ENCODE measurements at places on chromosomes 12 and 14.

GRCh38 chr12:19130224-19131024, 891 bp downstream of the PLEKHA5 start:
- peak; percentile 29 for DNase-seq

GRCh38 chr12:112148031-112148513, 22.7 kb downstream of the TRAFD1 start:
- peak; percentile 59 for DNase-seq

GRCh38 chr12:101001669-101002068, 207.1 kb downstream of the ANO4 start:
- DNase-seq = no peak

DNA sequence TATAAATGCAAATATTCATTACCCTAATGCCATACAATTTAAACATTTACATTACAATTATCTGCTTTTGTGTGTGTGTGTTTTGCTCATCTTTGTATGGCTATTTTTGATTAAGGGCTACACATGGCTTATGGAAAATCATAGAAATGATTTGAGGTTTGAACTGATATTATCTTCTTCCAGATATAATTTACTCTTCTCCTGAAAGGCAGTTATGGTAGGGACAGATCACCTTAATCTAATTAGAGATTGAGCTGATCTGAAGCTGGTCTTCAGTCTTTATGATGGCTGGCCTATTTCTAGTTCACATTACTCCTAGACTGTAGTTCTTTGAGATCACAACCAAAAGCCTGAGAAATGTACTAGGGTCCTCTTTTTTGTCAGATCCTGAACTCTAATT, 15.6 kb downstream of the ABHD12B start:
- DNase-seq = no peak

DNA sequence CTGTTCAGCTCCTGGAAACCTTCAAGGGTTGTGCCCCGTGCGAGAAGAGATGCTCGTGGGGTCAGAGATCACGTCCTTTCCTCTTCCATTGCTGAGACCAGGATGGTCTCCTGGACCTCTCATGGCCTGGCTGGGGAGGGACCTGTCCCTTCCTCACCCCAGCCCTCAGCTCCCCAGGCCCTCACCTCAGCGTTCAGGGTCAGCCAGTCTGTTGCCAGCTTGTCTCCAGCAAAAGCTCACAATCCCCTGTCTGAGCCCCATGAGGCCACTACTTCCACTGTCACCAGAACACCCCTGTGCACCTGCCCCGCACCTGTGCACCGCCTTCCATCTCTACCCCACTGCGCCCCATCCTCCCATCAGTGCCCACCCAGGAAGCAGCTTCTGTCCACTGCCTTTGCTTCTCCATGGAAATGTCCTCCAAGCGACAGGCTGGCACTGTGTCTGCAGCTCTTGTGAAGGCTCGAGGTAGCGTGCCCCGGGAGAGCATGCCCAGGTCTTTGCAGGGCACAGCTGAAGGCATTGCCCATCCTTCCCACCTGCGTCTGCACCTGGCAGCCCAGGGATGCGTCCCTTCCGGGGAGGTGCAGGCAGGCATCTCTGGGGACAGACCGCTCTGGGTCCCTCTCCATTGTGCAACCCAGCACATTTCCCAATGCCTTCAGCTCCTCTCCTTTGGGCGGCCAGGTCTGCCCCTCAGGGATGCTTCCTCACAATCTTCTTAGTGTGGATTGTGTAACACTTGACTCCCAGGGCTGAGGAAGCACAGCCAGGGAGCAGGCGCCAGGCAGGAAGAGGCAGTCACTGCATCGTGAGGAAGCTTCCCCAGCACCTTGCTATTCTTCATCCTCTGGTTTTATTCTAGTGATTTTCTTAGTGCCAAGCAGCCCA, 179.6 kb downstream of the ADGRD1 start:
- no peak for DNase-seq

- no peak for DNase-seq
These were observed 10.7 kb downstream of the APOLD1 start for GRCh38 chr12:12796171-12796570.

DNA sequence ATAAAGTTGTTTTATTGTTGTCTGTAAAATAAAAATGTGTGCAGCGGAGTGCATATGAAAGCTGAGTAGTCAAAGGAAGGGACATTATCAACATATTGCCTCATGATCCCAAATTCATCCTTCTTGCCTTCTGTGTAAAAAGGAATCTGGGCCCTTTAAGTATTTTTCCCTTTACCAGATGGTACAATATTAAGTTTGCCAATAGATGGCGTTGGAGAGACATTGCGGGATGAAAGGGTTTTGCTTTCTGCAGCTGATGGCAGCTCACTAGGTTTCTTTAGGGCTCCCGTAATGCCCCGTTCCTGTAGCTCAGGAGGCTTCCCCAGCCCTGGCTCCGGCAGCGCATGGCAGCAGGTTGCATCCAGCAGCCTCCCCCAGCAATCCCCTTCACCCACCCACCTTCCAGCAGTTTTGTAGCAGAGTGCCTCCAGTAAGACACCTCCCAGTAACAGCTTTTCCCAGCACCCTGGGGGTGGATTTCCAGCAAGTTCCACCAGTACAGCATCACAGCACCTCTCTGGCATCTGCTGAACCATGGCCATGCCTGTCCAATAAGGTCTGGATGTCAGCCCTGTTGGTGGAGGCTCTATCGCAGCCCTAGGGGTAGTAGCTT, 354.4 kb downstream of the MED13L start:
- peak; percentile 33 for DNase-seq

- no peak for DNase-seq
These were observed 56.9 kb downstream of the CHST11 start for GRCh38 chr12:104513681-104514080.

- DNase-seq = no peak
These were observed 36.7 kb upstream of the EGLN3 start for GRCh38 chr14:33987565-33988080.

GRCh38 chr14:33589334-33589733, 361.5 kb downstream of the EGLN3 start:
- DNase-seq = peak; percentile 94

DNA sequence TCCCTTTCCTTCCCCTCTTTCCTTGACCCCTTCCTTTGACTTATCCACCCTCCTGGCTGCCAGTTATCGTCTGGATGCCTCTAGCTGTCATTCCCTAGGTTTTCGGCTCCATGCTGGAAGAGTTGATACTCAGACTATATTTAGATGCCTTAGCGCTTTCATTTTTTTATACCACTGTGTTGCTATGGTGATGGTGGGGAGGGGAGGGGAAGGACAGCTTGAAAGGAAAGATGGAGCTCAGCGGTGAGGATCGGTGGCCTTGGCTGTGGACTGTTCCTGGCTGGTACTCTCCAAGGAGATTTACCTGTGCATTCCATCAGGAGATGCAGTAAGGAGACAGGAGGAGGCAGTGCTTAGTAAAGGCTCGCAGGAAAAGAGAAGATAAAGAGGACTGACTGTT, 108.7 kb downstream of the SLC8A3 start:
- DNase-seq = no peak

- no peak for DNase-seq
These were observed 293.0 kb downstream of the BTG1 start for GRCh38 chr12:91852634-91853033.

DNA sequence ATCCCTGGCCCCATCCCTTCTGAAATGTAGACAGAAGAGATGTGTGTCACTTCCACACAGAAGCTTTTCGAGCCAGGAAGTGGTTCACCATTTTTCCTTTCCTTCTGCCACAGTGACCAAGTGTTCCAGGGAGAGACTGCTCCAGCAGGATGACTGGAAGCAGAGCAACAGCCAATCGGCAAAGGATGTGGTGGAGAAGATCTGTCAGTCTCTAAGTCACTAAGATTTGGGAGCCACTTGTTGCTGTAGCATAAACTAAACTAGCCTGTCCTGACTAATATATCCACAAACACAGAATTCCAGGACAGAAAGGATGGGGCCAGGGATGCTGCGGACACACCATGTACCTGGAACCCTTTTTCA, 42.9 kb downstream of the DUSP6 start:
- no peak for DNase-seq

DNA sequence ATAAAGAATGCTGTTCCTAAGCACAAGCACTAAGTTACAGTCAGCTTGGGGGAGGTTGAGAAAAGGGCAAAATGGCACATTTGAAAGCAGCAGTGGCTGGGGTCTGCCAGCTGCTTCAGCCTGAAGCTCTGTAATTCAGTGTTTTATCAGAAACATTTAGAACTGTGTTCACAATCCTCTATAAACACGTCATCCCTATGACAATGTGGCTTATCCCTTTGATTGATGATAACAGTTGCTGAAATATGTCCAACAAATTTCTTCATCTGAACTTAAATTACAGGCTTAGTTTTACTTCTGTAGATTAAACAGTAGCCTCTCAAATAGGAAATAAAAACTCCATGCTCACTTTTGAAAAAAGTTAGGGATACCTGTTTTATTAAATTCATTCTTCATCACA, 108.8 kb downstream of the VEZT start:
- peak; percentile 83 for DNase-seq

DNA sequence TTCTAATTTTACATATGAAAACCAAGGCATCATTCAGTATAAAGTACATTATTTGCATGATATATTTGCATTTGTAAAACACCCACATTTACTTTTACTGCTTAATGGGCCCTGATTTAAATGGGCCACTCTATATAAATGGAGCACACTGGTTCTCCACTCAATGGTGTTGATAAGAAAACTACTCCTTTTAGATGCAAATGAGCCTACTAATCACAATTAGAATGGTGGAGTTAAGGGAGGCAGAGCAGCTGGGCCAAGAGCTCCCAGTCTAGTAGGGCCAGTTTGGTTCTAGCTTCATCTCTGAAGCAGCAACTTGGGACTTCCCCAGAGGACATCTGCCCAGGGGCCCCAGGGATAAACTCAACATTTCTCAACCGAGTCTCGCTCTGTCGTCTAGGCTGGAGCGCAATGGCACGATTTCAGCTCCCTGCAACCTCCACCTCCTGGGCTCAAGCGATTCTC, 120.7 kb downstream of the FOXN3 start:
- no peak for DNase-seq

DNA sequence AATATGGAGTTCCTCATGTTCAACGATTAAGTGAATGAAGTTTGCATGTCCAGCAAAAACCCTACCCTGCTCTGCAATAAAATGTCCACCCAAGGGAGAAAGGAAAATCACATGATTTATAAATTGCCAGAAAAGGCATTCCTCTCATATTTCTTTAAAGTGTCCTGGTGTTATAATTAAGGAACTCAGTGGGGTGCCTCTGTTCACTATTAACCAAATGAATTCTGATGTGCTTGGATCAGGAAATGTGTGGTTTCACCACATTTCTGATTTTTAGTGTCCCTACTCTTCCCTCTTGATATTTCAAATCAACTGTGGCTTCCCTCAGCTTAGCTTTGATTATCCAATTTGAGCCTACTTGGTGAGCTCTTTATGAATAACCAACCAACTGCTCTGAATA, 208.1 kb downstream of the PHLDA1 start:
- no peak for DNase-seq

DNA sequence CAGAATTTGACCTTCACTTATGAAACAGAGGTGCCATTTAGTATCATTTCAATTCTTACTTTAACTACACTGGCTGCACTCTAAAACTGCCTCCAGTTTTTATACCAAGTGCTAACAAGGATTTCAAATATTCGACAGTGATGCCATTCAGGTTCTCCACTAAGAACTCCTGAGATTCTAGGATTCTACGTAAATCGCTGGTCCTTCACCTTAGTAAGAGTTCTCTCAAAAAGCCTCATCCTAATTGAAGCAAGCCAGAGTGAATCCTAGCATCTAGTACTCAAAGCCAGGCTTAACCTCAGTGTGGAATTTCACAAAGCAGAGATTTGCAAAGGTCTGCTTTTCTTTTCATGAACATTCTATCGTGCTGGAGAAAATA, 3.5 kb downstream of the SLC38A2 start:
- DNase-seq = peak; percentile 58

DNA sequence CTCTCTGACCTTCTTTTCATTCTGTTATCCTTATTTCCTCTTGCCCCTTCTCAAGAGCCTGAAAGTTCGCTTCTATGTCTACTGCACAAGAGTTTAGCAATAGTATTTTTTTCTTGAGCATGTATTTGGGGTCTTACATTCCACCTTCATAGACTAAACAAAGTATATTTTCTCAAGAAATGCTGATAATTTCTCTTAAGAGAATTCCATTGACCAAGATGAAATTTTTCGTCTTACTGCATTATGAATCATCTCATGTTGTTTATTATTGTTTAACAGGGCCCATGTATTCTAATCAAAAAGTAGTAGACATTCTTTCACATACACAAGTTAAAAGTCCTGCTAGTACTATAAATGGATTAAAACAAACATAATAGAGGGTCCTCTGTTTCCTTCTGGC, 219.3 kb downstream of the C12orf50 start:
- DNase-seq = peak; percentile 45

GRCh38 chr14:63039866-63040265, 5.4 kb downstream of the KCNH5 start:
- peak; percentile 73 for DNase-seq

GRCh38 chr14:61652526-61653262, 42.6 kb upstream of the HIF1A start:
- DNase-seq = no peak

DNA sequence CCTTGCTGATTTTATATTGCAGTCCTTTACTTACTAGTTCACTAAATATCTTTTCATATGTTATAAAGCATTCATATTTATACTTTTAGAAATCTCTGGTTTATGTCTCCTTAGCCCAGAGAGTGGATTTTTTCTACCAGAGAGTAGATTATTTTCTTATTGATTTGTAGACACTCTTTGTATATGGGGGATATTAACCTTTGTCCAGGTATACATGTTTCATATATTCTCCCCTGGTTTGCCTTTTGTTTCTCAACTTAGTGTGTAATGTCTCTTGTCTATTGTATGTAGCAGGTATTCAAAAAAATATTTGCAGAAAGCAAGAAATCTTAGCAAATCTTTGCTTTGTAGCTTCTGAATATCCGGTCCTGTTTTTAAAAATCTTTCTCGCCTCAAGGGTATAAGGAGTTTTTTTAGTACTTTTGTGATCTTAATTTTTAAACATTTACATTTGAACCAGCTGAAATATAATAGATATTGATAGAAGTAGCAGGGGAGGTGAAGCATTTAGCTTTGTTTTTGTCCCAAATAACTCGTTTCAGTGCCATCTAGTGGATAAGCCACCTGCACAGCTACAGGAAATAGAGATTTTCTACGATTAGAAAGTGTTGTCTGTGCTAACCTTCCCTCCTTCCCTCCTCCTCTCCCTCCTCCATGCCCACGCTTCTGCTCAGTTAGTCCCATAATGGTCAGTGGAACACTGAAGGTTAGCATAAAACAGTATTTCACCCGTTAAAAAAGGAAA, 97.0 kb downstream of the PHETA1 start:
- peak; percentile 7 for DNase-seq

DNA sequence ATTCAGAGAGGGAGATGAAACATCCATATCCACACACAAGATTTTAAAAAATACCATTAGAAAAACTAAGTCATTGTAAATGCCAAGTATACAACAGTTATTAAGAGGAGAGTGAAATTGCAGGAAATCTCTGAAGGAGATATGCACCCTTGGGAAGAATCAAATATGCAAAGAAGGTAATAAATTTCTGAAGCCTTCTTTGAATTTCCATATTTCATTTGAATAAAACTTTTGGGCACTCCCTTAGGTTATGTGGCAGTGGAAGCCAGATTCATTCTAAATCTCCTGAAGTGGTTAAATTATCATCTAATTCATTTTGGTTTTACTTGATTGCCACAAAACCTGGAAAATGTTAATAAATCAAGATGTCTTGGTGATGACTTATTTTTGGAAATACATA, 138.9 kb upstream of the CLEC14A start:
- DNase-seq = no peak

Measured in fibroblast of the aortic adventitia (primary cell).